ENCODE measurements at places on chromosomes 2 and 18.

DNA sequence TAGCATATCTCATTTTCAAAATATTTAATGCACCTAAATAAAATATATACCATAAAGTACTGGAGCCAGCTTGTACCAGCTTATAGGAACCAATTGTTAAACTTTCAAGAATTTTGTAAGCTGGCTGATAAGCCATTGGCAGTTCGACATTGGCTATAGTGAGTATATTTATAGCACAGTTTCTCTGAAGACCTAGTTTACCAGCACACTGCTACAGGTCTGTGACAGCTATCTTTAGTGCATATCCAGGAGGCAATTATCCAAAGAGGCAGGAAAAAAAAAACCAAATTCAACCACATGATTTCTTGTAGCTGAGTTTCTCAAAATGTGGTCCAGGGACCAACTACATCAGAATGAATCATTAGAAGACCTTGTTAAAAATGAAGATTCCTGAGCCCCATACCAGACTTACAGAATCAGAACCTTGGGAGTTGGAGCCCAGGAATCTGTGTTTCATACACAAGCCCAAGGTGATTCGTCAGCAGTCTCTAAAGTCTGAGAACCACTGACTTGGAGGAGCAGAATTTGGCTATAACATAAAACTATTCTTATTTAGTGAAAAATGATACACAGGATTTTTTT is 279.0 kb upstream of the NRP2 start:
- no peak for DNase-seq

DNA sequence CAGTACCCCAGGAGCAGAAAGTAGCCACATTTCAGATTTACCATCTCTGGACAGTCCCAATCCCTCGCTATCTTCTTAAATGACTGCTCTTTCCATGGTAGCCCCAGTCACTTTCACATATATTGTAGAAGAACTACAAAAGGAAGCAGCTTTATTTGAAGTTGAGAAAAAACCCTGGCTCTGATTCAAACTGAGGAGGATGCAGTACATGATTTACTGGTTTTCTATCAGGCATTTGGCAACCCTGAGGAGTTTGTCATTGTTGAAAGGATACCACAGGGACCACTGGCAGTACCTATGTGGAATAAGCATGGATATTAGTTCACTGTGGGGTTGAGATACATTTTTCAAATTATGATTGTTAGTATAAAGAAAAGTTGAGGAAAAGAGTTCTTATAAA is 640.9 kb upstream of the SETBP1 start:
- DNase-seq: no peak

- no peak for DNase-seq
Observed at GRCh38 chr2:45145073-45145899, 136.0 kb upstream of the SIX2 start.

- no peak for DNase-seq
Observed at GRCh38 chr2:181367906-181368435, 89.2 kb upstream of the ITGA4 start.

DNA sequence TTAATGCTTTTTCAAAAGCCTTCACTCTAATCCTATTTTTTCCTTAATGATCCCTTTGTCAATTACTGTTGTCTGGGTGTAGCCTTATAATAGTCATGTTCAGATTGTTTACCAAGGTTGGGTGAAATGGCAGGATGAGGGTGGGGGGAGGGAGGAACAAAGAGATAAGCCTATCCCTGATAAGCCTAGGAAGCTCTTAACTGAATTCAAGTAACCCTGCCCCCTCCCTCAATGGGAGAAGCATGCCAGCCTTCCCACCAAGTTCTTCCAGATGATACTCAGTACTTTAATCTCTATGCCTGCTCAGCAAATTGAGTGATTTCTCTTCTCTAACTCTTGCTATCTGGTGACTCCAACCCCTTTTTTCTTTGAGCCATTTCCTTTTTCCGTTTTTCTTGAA is 180.3 kb upstream of the ETAA1 start:
- DNase-seq: no peak

GRCh38 chr2:159185401-159186130 is 100.9 kb downstream of the WDSUB1 start:
- no peak for DNase-seq

DNA sequence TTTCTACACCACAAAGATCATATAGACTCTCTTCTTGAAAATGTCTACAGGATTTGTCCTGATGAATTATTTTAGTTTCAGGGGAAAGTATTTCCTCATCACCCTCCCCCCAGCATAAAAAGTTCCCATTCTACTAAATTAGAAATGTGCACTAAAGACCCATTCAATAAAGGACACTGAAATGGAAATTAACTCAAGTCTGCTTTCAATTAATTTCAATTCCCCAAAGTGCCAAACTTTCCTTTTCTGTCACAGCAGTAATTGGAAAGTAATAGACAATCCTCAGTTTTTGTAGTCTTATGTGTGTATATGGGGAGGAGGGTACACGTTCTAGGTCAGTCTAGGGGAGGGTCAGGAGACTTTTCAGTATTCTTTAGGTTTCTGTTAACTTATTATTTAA is 21.5 kb downstream of the ARHGEF33 start:
- DNase-seq: no peak

DNA sequence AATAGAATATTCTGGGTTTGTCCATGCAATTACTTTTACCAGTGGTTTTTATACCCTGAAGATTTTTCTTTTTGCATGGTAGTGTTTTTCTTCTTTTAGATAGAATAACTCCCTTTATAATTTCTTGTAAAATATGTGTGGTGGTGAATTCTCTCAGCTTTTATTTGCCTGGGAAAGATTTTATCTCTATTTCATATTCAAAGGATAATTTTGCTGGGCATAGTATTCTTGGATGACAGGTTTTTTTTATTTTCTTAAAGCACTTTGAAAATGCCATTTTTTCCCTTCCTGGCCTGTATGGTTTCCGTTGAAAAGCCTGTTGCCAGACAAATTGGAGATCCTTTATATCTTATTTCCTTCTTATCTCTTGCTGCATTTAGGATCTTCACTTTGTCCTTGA is 113.5 kb downstream of the MYO3B start:
- no peak for DNase-seq

- no peak for DNase-seq
Observed at GRCh38 chr2:8122520-8122919, 559.3 kb upstream of the ID2 start.

DNA sequence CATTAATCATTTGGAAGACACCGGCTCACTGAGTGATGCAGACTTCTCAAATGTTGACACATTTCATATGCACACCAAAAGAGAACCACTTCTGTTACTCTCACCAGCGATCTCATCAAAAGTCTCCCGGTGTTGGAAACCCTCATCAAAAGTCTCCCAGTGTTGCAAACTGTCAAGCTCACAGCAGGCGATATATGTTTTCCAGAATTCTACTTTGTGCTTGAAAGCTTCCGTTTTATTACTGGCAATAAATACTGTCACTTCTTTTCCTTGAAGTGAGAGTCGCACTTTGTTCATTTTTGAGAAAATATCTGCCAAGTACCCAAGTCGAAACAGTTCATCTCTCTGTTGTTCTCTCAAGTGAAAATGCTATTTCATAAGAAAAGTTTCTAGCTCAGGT is 20.5 kb downstream of the MLPH start:
- DNase-seq: no peak

DNA sequence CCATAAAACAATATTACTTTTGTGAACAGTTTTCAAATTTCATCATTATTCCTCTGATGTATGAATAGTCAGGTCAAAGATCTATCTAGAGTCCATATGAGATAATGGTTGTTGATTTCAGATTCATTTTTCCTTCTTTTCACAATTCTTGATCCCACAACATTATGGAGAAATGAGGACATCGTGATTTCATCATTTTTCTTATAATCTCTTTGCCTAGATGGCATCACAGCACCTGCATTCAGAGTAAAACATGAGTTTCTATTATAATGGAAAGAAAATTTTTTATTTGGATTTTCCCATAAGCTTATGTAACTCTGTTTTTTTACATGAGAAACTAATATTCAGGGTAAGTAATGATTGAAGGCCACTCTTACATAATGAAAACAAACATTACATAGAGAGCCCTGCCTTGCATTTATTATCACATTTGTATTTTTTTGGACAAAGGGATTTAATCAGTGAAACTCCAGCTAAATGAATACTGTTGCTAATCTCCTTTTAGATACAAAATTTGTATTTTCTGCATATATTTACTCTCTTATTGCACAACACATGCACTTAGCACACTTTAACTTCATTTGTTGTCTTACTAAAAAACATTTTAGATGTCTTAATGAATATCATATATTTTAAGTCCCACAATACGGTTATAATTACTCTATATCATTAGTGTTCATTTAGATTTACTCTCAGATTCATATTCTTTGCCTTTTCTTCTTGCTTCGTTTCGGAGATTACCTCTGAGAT is 188.4 kb upstream of the KYNU start:
- no peak for DNase-seq

DNA sequence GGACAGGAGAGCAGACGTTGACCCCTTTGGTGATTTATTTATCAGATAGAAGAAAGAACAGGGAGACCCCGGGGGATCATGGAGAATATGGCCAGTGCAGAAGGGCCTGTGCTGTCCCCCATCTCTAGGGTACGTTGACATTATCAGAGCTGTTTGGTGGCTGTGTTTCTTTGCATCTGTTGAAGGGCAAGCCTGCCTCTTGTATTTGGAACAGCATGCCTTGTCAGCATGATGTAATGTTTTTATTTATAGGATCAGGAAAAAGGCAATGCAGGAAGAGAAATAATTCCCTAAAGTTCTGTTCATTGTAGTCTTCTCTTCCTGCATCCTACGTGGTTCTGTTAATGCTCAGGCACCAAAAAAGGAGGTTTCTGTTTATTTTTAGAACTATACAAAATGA is 49.8 kb upstream of the CABYR start:
- no peak for DNase-seq

Measured in hematopoietic multipotent progenitor cell (in vitro differentiated cells).